ENCODE measurements at places on chromosomes 3 and 15.
A peak's percentile ranks its signal among the peaks of the same experiment; 100 is the strongest.

DNA sequence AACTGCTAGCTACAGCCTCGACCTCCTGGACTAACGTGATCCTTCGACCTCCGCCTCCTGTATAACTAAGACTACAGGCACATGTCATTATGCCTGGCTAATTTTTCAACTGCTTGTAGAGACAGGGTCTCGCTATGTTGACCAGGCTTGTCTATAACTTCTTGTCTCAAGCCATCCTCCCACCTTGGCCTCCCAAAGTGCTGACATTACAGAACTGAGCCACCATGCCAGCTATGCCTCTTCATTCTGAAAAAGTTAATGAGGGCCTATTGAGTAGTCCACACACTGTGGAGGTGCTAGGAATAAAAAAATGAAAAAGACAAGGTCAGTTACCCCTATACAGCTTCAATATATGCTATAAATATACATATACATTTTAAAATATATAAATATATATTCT, 18.3 kb upstream of the EPHA6 start:
- no peak for DNase-seq

DNA sequence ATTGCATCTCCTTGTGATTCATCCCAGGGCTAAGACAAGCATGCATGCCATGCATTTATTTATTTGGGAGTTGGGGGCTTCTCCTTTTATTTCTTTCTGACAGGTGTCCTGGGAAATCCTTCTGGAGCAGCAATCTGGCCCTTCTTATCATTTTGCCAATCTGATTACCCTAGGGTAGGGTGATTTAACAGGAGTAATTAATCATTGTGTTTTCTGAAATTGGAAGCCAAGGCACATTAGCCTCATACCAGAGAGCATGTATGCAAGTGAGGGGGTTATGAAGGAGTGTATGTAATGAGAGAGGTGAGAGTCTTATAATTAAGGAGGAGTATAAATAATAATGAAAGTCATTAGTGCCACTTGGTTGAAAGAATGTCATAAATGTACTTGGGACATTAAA, 37.4 kb upstream of the ARPP21 start:
- no peak for DNase-seq

DNA sequence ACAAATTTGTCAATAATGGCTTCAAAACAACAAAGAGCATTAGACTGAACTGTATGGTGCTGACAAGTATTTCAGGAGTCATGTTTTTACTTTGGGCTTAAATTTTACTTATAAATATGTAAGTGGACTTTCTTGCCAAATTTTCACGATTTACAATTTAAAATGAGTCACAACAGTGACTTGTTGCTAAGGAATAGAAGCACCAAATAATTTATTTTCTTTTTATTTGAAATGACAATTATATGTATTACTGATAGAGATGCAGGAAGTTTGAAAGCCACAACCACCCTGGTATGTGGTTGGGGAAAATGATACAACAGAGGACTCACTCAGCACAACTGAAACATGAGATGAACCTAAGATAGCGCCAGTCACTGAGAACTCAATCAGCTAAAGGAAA, 90.3 kb downstream of the FMN1 start:
- peak; percentile 47 for DNase-seq

GRCh38 chr15:50828610-50829206, 63.2 kb upstream of the SPPL2A start:
- no peak for DNase-seq

GRCh38 chr3:148146947-148147826, 550.5 kb upstream of the AGTR1 start:
- DNase-seq: no peak

- DNase-seq: no peak
Measured at GRCh38 chr15:51044037-51044727, 50.5 kb downstream of the TNFAIP8L3 start.

GRCh38 chr3:8204853-8205650, 296.6 kb upstream of the LMCD1 start:
- DNase-seq: no peak

- DNase-seq: no peak
Measured at GRCh38 chr15:67403428-67404154, 117.3 kb upstream of the C15orf61 start.

- no peak for DNase-seq
Measured at GRCh38 chr15:46297766-46298165, 662.9 kb downstream of the SQOR start.

GRCh38 chr15:25481208-25481859, 42.5 kb upstream of the UBE3A start:
- DNase-seq: no peak

- DNase-seq: no peak
Measured at GRCh38 chr15:71153823-71154524, 38.7 kb downstream of the THSD4 start.

DNA sequence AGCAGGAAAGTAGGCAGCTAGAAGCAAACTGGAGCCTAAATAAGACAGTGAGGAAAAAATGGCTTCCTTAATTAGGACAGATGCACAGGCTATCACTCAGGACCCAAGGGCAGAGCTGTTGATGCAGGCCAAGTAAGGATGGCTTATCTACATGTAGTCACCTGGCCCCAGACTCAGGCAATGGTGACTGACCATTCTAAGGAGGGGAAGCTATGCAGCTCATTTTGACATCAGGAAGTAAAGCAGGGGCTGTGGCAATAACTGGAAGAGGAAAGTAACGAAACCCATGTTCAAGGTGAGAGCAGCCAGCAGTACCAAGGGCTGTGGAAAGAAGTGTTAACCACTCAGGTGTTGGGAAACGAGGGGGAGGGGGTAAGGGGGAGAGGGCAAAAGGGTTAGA, 16.2 kb downstream of the ACAD11 start:
- DNase-seq: no peak

GRCh38 chr3:133991209-133991608, 38.5 kb downstream of the SLCO2A1 start:
- DNase-seq: no peak

DNA sequence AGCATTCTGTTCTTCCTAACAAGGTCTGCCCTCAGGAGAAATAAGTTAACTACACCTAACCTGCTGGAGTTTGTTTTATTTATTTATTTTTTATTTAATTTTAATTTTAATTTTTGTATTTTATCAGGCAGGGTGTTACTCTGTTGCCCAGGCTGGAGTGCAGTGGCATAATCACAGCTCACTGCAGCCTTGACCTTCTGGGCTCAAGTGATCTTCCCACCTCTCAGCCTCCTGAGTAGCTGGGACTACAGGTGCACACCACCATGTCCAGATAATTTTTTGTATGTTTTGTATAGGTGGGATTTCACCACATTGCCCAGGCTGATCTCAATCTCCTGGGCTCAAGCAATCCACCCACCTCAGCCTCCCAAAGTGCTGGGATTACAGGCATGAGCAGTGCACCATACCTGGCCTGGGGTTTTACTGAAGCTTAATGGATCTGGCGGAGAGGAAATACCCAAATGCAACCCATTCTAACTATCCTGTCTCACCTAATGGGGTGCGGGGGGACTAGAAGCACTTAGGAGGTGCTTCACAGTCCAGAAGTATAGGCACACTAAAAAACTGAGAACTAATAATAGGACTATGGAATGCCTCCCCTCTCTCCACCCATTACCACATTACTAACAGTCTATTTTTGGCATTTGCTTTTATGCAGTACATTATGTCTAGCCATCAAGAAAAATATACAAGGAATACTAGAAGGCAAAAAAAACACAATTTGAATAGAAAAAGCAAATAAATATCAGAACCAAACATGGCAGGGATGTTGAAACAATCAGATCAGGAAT, 61.4 kb downstream of the TTBK2 start:
- no peak for DNase-seq

DNA sequence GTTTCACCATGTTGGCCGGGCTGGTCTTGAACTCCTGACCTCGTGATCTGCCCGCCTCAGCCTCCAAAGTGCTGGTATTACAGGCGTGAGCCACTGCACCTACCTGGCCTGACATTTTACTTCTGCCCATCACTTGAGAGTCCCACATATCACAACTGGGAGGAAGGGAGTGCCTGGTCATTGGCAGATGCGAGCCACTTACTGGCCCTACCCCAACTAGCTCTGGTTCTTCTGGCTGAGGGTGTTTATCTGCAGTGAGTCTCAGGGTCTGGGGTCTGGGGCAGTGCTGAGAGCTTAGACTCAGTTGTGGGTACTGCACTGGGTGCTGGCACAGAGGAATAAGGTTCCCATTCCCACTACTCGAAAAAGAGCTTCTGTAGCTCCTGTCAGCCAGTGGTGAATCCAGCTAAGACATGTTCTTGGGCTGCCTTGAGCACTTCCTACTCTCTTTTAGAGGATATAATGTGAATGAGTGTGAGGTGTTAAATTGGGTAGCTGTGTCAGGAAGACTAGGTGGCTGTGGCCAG, 30.2 kb downstream of the DAG1 start:
- DNase-seq: no peak

DNA sequence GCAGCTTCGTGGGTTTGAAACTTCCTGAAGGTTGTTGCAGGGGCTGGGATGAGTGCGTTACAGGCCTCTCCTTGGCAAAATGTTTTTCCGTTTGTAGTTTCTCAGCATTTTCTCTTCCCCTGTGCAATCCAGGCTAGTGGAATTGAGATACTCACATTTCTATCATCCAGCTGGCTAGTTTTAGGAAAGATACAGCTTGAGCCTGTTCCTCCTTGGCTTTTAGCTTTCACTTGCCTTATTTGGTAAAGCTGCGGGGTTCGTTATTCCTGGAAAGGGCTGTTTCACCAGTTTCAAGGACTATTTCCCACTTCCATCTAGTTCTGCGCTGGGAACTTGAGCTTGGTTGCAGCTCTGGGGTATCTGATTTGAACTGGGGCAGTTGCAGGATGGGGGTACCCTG, 90.3 kb downstream of the ITPR1 start:
- DNase-seq: no peak

- DNase-seq: no peak
Measured at GRCh38 chr3:126343649-126344035, 13.6 kb downstream of the KLF15 start.

GRCh38 chr3:17407576-17407975, 334.9 kb downstream of the TBC1D5 start:
- no peak for DNase-seq

DNA sequence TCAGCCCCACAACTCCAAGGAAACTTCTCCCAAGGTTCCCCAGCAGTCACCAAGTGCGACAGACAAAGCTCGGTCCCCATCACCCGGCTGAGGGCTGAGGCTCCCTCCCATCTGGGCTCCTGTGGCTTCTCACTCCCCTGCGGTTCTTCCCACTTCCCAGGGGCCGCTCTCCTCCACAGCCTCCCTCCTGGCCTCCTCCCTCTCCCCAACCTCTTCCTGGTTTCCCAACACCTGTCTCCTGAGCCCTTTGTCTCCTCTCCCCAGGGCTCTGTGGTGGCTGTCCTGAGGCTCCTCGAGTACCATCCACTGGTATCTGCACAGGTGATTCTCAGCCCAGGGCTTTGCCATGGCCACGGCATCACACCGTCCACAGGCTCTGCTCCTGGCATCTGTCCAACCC, 113.2 kb upstream of the NSMCE3 start:
- no peak for DNase-seq

DNA sequence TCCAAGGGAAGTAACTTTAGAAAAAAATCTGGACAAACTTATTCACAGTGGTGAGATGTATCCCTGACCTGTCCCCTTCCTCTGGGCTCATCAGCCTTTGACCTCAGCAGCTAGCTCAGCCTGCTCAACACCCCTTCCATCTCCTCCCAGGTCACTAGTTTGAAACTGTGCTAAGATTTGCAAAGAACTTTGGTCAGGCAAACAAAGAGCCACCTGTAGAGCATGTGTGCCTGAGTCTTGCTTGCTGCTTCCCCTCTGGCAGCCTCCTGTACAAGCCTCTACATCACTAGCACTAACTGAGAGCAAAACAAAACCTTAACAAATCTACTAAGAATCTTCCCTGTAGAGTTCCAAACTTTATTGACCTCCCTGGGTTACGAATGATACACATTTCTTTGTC, 43.9 kb downstream of the NR1I2 start:
- DNase-seq: no peak

DNA sequence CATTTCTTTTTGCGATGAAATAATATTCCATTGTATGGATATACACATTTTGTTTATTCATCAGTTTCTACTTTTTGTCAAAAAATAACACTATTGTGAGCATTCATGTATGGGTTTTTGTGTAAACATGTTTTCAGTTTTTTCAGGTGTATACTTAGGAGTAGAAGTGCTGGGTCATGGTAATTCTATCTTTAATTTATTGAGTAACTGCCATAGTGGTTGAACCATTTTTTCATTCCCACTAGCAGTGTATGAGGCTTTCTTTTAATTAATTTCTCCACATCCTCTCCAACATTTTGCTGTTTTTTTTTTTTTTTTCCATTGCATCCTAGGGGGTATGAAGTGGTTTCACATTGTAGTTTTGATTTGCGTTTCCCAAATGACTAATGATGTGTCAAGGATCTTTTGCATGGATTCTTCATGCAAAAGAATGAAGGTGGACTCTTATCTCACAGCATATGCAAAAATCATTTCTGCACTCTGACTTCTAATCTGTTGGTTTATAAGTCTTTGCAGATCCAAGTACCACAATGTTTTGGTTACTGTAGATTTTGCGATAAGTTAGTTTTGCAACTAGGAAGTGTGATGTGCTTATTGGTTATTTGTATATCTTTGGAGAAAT, 12.6 kb downstream of the ATP2C1 start:
- no peak for DNase-seq

DNA sequence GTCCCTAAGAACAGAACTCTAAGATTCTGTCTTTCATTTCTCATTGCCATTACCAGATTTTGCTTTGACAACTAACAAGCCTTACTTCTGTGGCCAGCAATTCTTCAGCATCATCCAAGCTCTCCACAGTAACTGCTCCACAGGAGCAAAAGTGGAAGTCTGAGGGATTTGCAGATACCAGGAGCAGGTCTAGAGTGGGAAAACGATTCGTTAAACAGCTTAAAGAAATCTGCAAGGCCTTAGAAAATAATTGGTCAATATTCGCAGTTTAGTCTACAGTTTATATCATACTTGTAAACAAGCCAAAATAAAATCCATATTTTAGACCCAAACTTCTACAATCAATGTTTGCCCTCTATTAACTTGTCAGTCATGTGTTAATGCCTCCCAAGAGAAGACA, 24.1 kb downstream of the MYH15 start:
- DNase-seq: no peak

DNA sequence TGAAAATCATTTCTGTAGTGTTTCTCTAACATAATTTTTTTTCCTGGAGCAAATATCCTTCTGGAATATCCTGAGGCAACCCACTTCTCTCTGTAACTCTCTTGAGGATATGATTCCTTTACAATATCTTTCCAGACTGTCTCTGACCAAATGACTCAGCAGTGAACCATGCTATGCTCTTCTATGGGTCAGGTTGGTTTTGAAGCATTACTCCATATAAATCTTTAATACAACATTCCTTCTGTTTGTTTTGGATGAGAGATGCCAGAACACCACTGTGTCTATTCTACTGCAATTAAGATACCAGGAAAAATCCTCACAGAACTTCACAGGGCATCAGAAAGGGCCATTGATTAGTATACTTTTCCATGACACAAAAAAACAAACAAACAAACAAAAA, 626.4 kb upstream of the ZNF385D start:
- DNase-seq: no peak

- no peak for DNase-seq
Measured at GRCh38 chr3:196624907-196625306, 14.6 kb upstream of the NRROS start.

DNA sequence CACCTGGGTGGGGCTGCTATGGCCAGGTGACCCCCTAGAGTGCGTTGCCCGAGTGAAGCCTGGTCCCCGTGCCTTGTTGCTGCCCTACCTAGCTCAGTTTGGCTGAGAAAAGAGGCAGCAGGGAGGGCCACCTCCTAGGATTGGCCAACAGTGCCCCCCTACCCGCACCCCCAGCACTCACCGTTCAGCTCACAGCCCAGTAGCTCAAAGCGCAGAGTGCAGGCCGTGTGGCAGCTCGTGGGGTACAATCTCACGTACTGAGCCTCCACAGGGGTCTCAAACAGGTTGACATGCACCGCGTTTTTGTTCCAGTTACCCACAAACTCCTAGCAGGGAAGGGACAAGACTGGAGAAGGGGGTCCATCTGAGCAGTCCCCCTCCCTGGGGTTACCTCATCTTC, 7.6 kb downstream of the MFGE8 start:
- no peak for DNase-seq

All from activated CD4-positive, alpha-beta T cell treated with anti-CD3 and anti-CD28 coated beads, Interleukin-2, Interleukin-4, amounts not matched to agents 100 ng/mL and 50 ng/mL, durations not matched to agents 16 hours and 8 hours (primary cell).